ENCODE measurements at places on chromosomes 5 and 9.
A peak's percentile ranks its signal among the peaks of the same experiment; 100 is the strongest.

GRCh38 chr5:76114179-76114851, 31.1 kb downstream of the SV2C start:
- DNase-seq = peak; percentile 66

DNA sequence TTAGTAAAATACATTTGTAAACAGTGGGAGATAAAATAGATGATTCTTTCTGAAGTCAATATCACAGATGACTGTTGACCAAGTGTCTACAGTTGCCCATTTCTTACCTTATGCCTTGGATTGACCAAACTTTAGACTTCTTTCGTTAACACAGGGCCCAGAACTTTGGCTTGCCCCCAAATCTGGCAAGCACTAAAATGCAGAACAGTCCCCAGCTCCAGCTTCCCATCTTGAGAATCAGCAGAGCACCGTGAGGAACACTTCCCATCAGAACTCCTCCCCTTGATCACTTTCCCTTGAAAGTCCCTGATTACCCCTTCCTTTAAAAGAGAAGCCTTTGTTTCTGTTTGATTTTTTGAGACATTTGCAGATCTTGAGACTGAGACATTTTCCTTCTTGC, 1039.9 kb downstream of the TLE1 start:
- DNase-seq = no peak

- DNase-seq = no peak
Measured at GRCh38 chr5:14659821-14660607, 4.5 kb upstream of the OTULIN start.

- no peak for DNase-seq
Measured at GRCh38 chr9:89886281-89886700, 281.5 kb downstream of the GADD45G start.

DNA sequence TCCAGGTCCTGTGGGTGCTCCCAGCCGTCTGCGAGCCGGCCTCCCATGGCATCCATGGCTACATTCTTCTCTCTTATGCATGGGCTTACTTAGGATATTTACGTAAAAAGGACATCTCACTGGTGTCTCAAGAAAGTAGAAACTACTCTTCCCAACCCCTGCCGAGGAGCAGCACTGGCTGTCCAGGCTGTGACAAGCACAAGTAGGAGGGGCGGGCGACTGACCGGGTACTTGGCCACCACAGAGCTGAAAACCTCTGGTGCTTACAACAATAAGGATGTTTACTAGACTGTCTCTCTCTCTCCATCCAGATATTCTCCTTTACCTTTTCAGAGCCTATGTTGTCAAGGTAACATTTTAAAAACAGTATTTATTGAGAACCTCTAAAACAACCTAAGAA, 56.3 kb upstream of the TBC1D9B start:
- DNase-seq = no peak

DNA sequence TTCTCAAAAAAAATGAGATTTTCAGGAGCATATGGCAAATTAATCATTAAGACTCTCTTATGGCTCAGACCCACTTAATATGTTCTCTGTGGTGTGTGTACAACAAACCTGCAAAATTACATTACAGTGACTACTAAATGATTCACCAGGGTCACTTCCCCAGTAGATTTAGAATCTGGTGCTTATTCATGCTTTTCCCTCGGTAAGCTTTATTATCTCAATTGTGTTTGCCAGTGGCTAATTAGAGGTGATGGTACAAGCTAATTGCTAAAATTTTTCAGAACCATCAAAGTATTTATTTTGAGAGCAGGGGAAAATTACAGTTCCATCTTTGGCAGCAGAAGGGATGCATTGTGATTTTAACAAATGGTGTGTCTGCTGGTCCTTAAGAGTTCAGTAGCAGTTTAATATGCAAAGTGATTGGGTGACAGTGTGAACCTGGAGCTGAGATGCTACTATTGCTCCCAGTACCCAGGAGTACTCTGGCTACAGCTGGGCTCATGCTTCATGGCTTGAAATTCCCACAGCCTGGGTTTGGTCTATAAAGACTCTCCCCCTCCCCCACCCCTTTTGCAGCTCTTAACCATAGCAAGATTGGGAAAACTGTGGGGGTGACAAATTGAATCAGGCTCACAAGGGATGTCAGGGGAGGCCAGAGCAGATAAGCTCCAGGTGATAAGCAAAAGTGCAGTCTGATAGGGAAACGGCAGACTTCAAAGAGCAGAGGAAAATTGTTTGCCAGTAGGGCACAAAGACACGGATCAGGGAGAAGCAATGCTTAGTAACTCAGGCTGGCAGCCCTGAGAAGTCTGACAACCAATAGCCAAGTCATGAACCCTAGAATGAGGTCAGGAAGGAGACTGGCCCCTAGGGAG, 92.8 kb upstream of the RAD23B start:
- DNase-seq = no peak

DNA sequence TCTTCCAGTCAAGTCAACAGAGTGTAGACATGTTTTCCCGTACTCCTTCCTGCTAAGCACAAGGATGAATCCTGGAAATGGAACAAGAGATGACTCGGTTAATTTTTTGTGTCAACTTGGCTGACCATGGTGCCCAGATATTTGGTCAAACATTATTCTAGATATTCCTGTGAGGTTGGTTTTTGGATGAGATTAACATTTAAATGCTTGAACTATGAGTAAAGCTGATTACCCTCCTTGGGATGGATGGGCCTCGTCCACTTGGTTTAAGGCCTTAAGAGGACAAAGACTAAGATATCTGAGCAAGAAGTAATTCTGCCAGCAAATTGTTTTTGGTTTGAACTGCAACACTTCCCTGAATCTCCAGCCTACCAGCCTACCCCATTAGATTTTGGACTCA, 338.1 kb upstream of the MSX2 start:
- no peak for DNase-seq

DNA sequence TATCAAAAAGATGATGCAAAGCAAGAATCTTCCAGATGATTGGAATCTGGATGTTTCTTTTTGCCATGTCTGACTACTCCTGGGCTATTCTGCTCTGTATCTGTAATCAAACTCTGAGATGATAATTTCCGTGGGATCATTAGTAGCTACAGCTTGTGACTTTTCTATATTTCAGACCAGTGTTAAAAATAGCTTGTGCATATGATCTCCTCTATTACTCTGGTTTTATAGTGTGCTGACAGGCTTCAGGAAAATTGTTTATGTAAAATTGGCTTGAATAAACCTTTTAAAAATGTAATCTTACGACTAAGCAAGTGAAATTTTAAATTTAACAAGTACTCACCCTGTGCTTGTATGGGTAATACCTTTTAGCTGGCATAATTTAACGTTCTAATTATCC, 40.4 kb downstream of the NAA35 start:
- DNase-seq = no peak

GRCh38 chr9:127548352-127548881, 63.7 kb upstream of the STXBP1 start:
- DNase-seq = no peak

GRCh38 chr9:19156026-19156474, 28.8 kb upstream of the PLIN2 start:
- DNase-seq = no peak

DNA sequence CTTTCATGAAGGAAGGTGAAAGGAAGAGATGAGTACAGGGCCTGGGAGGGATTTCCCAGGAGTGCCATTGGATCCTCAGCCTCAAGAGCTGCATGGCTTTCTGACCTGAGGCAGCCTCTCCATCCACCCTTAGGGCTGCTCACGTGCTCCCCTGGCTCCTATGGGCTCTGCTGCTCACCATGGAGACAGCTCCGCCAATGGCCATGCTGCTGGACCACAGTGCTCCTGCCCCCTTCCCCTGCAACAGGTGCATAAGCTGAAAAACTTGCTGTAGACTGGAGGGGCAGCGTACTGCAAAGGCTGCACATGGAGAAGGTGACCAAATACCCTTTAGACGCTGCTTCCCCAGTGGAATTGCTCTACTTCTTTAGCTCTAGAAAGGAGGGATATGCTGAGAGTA, 112.7 kb upstream of the PANK3 start:
- no peak for DNase-seq

- DNase-seq = no peak
Measured at GRCh38 chr5:135594416-135594960, 15.7 kb upstream of the CXCL14 start.

- DNase-seq = peak; percentile 11
Measured at GRCh38 chr5:35850967-35851680, 5.6 kb upstream of the IL7R start.

DNA sequence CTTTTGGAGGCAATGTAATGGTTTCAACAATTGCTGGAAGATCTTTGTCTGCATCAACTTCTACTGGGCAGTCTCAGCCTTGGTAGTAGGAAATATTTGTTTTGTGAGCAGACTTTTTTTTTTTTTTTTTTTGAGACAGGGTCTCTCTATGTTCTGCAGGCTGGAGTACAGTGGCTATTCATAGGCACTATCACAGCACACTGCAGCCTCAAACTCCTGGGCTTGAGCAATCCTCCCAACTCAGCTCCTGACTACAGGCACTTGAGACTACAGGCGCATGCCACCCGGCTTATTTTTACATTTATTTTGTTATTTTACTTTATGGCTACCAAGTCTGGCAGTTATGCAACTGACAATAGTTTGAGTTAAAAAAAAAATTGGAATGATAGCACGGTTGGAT, 187.3 kb downstream of the SNX18 start:
- no peak for DNase-seq

GRCh38 chr5:115379622-115380344, 83.3 kb upstream of the CCDC112 start:
- peak; percentile 75 for DNase-seq

- no peak for DNase-seq
Measured at GRCh38 chr5:67353500-67354450, 157.2 kb upstream of the CD180 start.

- DNase-seq = no peak
Measured at GRCh38 chr5:33576726-33577590, 136.2 kb downstream of the TARS1 start.

Data from stomach (tissue), 19 donors.